ENCODE measurements at places on chromosomes 2 and 18. TPM values are rescaled to one million over a fixed set of nuclear protein-coding genes. Genes with fewer than 3 reads are reported as not detected.

DNA sequence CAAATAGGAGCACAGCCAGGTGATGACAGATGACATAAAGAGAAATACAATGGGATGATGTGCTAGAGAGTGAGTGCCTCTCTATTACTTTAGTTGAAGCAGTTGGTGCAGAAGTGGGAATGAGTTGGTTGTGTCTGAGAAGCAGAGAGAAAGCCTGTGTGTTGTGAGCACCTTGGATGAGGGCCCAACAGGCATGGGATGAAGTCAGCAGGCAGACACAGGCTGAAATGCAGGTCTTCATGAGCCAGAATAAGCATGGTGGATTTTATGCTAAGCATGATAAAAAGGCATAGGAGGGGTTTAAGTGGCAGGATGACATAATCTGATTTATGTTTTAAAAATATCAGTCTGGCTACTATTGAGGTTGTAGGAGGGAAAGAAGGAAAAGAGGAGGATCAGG is 71.5 kb downstream of the KLHL14 start:
- DNase-seq = no peak

- no peak for DNase-seq
These were observed 73.0 kb downstream of the CHRNA1 start for GRCh38 chr2:174691201-174691779.

- no peak for DNase-seq
These were observed 289.3 kb downstream of the MEIS1 start for GRCh38 chr2:66724241-66724640.

GRCh38 chr2:202193881-202194353 is 44.5 kb downstream of the SUMO1 start:
- DNase-seq = no peak

DNA sequence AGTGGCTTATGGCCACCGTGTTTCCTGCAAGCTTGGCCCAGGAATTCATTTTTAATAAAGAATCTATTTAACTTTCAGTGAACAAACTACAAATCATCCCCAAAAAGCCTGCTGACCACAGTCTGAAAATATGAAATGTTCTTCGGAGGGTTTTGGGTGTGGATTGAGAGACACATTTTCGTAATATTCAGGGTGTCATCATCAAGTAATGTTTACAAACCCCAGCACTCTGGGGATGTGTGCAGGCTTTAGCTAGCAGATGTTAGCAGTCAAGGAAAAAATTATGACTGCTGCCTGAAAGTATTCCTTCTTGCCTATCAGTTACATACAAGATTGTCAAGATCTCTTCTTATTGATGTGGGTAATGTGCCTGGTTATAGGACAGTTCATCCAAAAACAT is 143.9 kb upstream of the FN1 start:
- DNase-seq = no peak

GRCh38 chr18:36325846-36326245 is 28.3 kb downstream of the FHOD3 start:
- no peak for DNase-seq

DNA sequence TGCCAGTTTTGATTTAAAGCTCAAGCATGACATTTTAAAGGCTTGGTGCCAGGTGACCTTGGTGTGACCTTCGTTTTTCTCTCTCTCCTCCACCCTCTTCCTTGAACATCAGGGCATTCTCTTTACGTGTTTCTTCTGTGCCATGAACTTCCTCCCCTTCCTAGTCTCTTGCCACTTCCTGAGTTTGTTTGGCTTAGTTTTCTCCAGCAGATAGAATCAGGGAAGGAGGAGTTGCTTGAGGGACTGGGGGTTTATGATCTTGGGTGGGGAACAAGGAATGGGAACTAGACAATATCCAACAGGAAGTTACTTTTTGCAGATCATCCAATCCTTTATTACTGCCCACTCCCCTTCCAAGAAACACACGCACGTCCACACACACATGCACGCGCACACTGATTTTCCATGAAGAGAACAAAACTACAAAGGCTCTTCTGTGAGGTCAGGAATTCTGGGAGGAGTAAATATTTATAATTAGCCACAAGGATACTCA is 210.6 kb upstream of the EPAS1 start:
- no peak for DNase-seq

DNA sequence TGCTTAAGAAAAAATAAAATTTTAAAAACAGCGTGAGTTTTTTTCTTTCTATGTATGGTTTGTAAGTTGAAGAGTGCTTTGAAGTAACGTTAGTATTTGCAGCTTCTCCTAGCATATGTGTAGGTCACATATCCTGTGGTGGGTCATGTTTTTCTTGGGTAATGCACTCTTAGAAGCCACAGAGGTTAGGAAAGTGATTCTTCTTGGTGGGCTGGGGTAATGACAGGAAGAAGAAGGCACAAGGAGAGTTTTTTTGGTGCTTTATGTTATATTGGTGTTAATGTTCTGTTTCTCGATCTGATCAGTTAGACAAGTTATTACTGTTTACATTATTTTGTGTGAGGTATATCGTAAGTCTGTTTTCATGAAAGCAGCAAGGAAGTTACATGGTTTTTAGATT is 109.0 kb downstream of the ICA1L start:
- DNase-seq = no peak

- DNase-seq = no peak
These were observed 1.1 kb downstream of the SCG2 start for GRCh38 chr2:223601018-223601417.

DNA sequence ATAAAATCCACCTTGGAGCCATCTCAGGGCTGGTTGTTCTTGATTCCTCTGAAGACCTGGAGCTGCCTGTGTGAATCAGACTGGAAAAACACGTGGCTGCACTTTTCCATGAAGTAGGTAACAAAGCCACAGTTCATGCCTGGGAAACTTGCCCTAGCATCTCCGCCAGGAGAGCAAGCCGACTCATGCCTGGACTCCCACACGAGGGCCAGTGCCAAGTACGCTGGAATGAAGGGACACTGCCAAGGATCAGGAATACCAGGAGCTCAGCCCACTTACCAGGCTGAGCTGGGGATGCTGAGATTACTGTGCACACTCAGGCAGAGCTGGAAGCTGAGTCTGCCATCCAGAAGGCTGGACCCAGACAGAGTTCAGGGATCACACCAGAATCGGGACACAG is 10.9 kb upstream of the FHL2 start:
- DNase-seq = no peak

MAP4K3 gene
- total RNA-seq = 79.5 TPM

DNA sequence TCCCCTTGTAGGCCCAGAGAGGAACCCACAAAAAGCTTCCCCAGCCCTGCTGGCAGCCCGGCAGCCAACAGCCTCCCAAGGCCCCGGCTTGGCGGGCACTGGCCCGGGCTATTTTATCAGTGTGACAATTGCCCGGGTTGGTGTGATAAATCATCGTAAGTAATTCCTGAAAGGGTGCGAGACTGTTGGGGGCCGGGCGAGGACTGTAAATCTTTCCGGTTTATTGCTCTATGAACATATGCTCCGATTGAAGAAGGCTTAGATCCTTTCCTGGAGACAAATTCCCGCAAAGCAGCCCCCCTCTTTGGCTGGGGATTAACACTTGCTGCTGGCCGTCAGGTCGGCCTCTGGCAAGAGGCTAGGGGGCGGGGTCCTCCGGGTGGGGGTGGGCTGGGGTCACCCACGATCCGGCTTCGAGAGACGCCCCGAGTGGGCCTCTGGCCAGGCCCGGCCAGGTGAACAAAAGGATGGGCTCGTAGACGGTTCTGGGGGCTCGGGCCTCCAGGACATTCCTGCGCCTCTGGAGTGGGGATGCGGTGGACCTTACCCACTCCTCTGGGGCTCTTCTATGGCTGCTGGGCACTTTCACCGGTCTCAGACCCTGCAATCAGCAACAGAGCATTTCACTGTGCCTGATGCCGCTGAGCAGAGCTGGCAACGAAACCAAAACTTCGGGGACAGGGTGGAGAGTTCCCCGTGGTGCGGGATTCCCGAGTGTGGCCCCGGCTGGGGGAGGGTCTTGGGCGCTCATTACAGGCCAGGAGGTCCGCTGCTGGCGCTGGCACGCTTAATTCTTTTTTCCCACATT is 2.0 kb downstream of the HOXD3 start:
- DNase-seq = peak; percentile 40

DNA sequence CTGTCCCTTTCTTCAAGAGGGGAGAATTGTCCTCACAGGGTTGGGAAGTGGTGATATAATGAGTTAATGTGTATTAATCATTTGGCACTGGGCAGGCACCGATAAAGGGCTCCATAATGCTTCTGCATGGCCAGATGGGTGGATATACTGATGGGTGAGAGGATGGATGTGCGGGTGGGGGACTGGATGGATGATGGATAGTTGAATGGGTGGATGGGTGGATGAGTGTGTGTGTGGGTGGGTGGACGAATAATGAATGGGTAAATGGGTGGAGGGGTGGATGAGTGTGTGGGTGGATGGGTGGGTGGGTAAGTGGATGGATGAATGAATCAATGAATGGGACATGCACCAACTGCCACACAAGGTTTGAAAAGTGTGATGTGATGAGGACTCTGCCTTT is 127.2 kb downstream of the ACKR3 start:
- no peak for DNase-seq

GRCh38 chr2:154256136-154256535 is 384.4 kb downstream of the GALNT13 start:
- no peak for DNase-seq

GRCh38 chr18:8975624-8976023 is 126.9 kb upstream of the NDUFV2 start:
- DNase-seq = no peak

DNA sequence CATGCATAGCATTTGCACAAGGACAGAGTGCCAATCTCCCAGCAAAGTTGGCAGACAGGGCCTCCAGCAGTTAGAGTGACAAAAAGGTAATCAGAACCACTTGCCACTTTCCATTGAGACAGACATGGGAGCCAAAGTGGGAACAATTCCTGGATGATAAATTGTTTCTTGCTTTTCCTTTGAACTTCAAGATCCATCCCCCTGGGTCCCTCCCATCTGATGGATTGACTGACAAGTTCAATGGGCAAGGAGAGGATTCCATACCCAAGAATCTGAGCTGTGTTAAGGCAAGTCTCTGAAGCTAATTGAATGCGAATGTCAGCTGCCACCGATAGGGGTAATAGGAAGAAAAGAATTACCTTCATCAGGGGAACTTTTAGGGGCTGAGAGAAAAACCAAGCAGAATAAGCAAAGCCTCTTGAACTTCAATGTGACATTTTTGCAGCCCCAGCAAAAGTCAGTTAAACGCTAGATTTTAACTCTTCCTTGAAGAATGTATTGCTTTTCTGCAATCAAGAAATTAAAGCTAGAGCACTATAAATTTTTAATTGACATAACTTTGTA is 96.5 kb downstream of the LYPD1 start:
- DNase-seq = no peak

- no peak for DNase-seq
These were observed 261.1 kb downstream of the CNTNAP5 start for GRCh38 chr2:124286089-124286783.

GRCh38 chr2:167253025-167253424 is 364.7 kb downstream of the XIRP2 start:
- DNase-seq = no peak

GRCh38 chr2:231288590-231288989 is 90.2 kb downstream of the ARMC9 start:
- no peak for DNase-seq

SLC40A1 gene
- not detected for total RNA-seq

DNA sequence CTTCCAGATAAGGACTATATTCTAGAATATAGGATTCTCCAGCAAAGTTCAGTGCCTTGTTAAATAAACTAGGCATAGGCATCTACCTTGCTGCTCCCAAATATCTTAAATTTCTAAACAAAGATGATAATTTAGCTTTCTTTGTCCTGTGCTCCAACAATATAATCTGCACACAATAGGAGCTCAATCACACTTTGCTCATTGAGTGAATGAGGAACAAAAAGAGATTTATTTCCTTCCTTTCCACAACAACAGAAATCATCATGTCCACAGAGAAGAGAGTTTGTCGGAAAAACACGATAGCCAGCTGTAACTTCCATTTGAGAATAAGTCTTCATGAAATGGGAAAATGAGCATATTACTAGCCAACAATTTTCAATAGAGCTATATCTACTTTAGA is 256.7 kb downstream of the TCF4 start:
- no peak for DNase-seq

DNA sequence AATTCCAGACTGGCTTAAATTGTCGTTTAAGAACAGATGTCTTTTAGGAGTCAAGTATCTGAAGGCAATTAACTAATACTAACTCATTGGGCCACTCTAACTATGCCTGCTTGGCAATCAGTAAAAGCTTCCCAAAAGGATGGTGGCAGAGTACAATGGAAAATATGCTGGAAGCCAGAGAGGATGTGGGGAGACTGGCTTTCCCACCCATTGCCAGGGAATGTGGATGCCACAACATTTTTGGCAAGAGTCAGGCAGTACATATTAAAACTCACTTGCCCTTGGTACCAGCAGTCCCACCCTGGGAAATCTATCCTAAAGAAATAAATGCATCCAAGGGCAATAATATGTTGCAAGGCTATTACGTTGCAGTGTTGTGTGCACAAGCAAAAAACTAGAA is 74.0 kb upstream of the FZD7 start:
- DNase-seq = no peak

GRCh38 chr2:8662239-8662879 is 19.5 kb upstream of the ID2 start:
- no peak for DNase-seq

DNA sequence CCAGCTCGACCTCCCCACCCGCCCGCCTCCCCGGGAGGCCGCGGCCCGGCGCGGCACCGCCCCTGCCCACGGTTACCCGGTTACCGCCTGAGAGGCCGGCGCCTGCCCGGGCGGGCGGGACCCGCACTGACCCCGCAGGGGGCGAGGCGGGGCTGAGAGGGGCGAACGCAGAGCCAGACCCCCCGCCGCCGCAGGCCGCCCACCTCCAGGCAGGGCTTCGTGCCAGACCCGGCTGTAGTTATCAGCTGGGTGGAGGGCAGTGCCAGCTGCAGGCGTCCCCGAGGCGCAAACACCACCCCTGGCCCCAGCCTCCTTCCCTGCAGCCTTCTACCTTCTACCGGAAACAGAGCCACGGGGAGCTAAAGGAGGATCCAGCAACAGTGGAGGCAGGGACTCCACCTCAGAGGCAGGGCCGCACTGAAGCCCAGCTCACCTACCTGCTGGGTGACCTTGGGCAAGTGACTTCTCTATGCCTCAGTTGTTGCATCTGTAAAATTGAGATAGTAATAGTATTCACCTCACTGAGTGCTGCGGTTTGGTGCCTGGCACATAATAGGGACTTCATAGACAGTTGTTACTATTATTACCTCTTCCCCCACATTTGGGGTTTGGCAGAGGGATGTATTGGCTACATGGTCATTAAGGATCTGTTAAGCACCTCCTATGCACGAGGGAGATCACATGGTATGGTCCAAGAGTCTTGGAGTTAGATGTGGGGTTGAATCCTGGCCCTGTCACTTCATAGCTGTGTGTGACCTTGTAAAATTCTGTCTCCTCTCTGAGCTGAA is 231.6 kb upstream of the SMAD2 start:
- DNase-seq = no peak

DNA sequence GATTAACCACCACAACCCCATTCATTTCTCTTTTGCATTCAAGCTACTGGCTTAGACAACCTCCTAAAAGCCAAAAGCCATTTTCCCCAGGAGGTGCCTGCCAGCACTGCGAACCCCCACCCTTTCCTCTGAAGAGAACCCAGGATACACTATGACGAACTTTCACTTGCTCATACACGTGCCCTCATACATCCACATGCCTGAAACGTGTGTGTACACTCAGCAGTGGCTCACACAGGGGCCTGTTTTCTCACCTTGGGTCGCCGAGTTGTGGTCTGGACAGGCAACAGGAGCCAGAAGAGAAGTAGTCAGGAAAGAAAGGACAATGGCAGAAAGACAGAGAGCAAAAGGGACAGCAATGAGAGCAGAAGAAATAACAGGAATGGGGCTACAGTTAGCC is 7.4 kb downstream of the DCTN1 start:
- no peak for DNase-seq

ZNF516 gene
- total RNA-seq = 83.3 TPM
